Germinal center (tissue), 1 donor: ENCODE measurements at places on chromosomes 4 and X.

DNA sequence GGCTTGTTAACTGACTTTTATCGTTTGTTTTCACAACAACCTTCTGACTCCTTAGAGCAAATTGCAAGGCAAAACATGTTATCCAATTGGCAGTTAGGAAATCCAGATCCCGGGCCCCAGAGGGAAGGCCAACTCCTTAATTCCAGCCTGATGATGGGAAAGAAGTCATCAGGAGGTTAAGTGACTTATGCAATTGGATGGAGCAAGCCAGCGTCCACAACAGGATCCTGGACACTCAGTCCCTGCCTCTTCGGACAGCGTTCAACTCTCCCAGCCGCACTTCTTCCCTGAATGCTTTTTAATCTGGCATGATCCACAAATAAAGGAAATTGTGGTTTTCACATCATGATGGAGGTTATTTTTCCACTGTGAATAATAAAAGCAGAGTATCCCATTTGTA, 310.1 kb downstream of the RAB28 start:
- no peak for DNase-seq

DNA sequence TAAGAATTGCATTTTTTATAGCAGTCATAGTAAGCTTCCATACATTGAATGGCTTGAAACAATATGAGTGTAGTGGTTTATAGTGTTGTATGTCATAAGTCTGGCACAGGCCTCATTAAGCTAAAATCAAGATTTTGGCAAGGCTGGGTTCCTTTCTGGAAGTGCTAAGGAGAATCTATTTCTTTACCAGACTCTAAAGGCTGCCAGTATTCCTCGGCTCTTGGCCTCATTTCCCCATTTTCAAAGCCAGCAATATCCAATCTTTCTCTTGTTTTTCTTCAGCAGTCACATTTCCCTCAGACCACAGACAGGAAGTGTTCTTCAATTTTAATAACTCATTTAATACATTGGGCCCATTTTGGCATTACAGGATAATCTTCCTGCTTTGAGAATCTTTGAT, 1155.5 kb upstream of the PABPC4L start:
- DNase-seq: no peak

DNA sequence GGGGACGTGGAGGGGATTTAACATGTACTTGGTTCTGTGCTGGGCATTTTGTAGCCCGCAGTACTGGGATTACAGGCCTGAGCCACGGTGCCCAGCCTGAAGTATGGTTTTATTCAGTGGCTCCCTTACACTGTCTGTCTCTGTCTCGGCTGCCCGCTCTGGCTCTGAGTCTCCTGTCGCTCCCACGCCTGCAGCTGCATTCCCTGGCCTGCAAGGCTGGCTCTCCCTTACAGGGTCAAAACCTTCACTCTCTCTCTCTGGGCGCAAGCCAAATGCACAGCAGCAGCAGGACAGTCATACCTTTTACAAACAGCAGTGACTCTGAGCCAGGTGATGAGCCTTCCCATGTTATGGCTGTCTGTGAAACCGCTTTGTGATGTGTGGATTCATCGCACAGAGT, 72.1 kb downstream of the HTRA3 start:
- no peak for DNase-seq

- no peak for DNase-seq
These were observed 35.7 kb downstream of the ING2 start for GRCh38 chr4:183540410-183541009.

DNA sequence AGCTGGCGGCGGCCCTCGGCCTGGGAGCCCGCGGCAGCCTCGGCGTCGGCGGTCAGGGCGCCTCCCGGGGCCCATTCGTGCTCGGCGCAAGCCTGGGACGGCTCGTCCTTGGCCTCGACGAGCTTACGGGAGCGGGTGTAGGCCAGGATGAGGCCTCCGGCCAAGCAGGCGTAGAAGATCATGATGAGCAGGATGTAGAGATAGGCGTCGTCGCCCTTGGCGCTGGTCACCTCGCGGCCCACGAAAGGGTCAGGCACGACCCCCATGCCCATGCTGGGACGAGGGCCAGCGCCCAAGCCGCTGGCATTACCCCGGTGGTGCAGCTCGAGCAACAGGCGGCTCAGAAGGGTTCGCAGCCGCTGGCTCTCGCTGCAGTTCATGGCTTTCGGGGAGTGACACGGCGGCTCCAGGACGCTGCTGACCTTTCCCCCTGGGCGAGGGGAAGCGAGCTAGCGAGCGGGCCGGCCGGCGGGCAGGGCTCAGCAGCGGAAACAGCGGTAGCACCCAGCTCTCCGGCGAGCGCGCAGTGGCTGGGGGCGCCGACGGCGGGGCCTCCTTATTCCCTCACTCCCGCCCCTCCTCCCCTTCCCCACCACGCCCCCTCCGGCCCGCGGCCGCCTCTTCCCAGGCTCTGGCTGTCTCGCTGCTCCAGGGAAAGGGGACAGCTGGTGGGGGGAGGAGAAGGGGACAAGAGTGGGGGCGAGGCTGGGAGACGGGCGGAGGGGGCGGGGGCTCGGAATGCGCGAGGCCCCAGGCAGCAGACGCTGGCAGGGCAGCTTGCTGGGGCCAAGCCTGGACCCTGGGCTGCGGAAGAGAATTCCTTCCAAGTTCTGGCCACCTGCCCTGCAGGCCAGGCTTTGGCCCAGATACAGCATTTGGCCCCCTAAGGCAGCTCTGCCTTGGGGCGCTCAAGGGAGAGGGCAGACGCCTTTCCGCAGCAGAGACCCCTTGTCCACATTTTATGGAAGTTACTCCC, at the start of gene KCNE5:
Gene KCNE5 (minus strand): TSS at position 532 of the 976 bp plus-strand sequence. CDS start 152 bp downstream, at position 380.
- no peak for DNase-seq

DNA sequence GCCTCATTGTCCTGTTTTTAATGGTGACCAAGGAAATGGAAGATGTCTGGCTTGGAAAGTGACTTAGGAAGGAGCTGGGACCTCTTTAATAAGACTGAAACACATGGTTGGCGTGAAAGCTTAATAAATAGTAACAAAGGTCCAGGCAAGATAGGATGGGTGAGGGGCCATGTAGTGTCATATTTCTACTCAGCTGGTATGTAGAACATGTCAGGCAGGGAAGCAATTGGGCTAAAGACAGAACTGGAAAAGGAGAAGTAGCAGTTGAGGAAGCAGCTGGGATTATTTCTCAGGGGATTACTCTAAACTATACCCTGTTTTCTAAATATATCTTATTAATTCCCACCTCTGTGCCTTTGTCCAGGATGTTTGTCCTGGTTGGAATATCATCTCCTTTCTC, 18.6 kb downstream of the ITGB1BP2 start:
- no peak for DNase-seq

DNA sequence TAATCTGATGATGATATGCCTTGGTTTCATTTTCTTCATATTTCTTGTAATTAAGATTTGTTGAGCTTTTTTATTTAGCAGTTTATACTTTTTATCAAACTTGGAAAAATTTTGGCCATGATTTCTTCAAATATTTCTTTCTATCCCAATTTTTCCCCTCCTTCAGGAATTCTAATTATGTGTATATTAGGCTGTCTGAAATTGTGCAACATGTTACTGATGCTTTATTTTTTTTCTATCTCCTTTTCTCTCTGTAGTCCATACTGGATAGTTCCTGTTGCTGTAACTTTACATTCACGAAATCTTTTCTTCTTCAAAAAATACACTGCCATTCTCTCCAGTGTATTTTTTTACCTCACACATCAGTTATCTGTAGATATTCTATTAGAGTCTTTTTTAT, 10.8 kb downstream of the THAP6 start:
- no peak for DNase-seq

GRCh38 chr4:116357758-116358157, 727.6 kb downstream of the TRAM1L1 start:
- DNase-seq: no peak

DNA sequence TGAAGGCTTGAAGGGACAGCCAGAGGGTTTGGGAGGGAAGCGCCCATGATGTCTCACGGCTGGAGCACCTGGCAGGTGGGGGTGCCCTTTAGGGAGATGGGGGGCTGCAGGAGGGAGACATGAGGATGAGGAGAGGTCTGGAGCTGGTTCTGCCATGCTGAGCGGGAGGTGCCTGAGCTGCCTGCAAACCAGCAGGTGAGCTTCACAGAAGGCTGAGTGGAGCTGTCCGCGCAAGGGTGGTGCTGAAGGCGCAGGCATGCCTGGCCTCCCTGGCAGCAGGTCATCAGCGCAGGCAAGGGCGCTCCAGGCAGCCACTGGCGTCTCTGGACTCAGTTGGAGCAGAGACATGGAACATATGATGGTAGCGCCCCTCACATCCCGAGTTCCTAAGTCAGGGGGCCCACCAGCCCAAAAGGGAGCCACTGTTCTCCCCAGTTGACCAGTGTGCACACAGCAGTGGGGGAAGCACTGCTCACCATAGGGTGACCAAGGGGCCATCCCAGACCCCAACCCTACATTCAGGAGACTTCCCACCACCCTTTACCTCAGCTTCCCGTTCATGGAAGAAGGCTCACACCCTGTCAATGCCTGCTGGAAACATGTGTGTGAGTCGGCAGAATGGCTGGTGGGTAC, 25.8 kb downstream of the ADRA2C start:
- DNase-seq: peak; percentile 25

GRCh38 chr4:37659696-37660095, 26.5 kb downstream of the RELL1 start:
- DNase-seq: no peak

DNA sequence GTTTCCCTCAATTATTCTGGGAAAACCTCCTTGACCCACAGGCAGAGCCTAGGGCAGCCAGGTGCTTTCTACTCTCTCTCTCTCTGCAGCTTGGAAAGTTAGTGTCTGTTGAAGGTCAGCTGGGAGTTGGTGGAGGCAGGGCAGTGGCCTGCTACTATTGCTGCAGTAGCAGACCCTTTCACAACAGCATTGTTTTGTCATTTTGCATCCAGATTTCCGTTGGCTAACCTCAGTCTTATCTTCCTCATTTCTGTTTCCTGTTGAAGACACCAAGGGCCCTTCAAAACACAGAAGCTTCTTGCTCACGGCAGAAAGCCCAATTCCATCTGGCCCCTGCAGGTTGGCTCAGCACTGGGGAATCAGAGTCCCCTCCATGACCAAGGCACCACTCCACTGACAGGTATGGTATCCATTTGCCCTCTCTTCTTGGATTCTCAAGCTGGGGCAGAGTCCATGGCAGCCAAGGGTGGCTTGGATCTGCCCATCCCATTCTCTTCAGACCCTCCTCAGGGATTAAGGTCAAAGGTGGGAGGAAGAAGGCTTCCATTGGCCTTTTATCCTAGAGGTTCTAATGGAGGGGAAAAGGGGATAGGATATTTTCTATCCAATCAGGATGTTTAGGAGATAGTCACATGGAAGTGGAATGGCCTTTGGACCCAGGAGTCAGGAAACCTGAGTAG, 24.6 kb downstream of the VSIG4 start:
- DNase-seq: peak; percentile 10
